WERI-Rb-1 (cell line): ENCODE measurements at places on chromosomes 13 and 19.
A peak's percentile ranks its signal among the peaks of the same experiment; 100 is the strongest.

GRCh38 chr13:44318161-44318560 lies 55.5 kb upstream of the SERP2 start:
- no peak for DNase-seq

GRCh38 chr19:23832717-23833327 lies 74.1 kb upstream of the ZNF681 start:
- DNase-seq: no peak

DNA sequence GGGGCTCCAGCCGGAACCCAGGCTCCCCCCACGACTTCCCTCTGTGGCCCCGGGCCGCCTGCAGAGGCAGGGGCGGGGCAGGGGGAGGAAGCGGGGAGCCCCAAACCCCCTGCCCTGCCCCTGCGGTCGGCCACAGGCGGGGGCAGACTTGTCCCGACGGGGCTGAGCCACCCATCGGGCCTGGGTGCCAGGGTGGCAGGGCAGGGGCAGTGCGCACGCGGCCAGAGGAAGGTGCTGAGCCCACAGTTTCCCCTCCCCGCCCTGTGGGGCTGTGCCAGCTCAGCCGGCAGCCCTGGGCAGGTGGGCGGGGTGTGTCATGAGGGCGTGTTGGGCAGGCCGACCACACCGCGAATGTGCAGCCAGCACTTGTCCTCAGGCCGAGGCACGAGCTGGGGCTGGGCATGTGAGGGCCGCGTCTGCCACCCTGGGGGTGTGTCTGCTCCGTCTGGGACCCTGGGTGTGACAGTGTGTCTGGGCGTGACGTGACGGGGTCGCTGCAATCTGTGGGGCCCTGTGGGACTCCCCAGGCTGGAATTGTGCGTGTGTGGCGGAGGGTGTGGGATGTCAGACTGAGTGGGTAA lies 17.7 kb downstream of the CCDC97 start:
- DNase-seq: no peak

- DNase-seq: no peak
Measured at GRCh38 chr13:105446197-105446596, 1089.3 kb downstream of the EFNB2 start.

GRCh38 chr19:31300422-31300821 lies 48.8 kb downstream of the TSHZ3 start:
- no peak for DNase-seq

DNA sequence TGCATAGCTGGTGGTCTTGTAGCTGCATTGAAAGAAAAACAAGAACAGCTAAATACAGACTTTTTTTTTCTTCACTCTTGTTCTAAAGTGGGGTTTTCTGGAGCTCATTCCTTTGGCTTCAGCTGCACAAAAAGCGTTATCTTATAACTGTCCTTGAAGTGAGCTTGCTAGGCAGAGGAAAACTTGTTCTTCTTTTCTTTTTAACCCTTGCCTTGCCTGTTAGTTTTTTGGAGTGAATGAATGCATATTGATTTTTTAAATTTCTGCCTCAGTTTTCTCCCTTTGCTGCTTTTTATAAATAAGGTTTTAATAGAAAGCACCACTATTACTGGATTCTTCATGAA lies 1.5 kb downstream of the ZNF765 start:
- no peak for DNase-seq

DNA sequence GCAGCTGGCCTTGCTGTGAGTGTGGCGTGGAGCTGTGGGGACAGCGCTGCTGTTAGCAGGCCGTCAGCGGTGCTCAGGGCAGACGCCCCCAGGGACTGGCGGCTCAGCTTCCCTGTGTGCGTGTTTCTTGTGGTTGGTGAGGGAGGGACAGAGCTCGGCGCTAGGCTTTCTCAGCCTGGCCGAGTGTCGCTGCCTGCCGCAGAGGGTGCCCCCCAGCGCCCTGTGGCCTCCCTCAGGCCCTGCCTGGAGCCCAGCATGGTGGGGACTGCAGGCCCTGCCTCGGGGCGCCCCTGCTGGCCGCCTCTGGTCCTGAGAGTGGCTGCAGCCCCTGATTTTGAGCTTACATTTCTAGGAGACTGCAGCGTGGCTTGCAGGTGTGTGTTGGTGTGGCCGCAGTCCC lies 35.5 kb downstream of the DOT1L start:
- DNase-seq: peak; percentile 26

DNA sequence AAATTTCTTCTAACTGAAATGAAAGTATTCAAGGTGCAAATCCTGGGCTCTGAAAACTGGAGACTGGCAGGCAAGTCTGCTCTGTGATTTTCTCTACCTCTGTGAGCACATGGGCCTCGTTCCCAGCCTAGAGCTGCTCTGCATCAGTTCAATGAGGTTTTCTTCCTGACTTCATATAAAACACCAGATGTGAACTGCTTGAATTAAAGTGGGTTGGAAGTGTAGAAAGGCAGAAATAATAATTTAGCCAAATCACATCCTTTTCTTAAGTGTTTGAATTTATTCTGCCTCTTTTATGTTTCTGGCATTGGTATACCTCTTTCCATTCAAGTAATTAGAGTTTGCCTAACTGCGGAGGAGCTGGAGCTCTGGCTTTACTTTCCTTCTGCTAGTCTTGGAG lies 540.8 kb downstream of the OLFM4 start:
- DNase-seq: no peak

DNA sequence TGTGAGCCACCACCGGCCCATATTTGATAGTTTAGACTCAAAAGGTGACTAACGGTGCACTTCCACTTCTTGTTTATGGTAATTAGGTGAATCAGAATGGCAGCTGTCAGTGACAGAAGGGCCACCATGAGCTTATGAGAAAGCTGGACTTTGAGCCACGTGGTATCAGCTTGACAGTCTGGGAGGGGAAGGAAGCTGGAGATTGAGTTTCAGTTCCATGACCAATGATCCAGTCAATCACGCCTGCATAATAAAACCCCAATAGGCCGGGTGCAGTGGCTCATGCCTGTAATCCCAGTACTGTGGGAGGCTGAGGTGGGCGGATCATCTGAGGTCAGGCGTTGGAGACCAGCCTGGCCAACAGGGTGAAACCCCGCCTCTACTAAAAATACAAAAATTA lies 8.2 kb downstream of the EID2B start:
- DNase-seq: peak; percentile 76

DNA sequence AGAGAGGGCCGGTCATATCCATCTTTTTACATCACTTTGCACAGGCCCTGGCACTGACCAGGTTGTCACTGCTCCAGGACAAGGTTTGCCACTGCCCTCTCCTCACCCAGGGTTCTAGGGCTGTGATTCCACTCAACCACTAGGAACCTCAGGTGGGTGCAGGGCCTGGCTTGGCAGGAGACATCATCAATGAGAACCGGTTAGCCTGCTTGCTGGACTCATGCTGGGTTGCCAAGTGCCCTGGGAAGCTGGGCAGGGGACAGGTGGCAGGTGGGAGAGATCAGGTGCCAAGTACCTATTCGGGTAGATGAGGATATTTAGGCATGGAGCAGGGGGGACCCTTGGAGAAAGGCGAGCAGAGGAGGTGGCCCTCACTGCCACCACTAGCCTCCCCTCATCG lies 4.2 kb upstream of the CERS4 start:
- DNase-seq: no peak

- no peak for DNase-seq
Measured at GRCh38 chr13:77310161-77310560, 16.7 kb downstream of the MYCBP2 start.

DNA sequence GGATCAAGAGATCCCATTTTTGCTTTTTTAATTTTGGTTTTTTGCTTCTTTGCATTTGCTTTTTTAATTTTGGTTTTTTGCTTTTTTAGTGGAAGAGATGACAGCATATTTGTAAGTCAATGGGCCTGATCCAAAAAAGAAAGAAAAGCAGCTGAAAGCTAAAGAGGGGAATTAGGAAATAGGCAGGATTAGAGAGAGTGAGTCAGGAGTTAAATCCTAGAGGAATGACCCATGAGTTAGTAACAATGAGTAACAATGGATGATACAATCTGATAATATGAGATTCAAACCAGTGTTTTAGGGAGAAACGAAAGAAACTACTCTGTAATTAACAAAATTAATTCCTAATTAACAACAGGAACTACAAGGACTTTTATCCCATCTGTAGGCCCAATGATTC lies 111.2 kb upstream of the SGCG start:
- DNase-seq: no peak

DNA sequence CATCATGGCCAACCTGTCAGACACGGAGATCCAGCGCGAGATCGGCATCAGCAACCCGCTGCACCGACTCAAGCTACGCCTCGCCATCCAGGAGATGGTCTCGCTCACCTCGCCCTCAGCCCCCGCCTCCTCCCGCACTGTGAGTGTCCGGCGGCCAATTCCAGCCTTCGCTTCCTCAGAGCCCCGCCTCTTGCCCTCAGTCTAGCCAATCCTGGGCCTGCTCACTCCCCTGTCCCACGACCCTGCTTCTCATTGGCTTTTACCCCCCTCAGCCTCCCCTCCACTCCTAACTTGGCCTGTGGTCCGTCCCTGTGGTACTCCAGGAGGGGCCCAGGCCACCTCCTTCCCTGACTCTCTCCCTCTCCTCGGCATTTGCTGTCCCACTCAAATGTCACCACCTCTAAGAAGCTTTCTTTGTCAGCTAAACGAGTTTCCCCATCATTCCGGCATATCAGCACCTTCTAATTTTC lies 12.3 kb downstream of the HRC start:
- DNase-seq: peak; percentile 45

- no peak for DNase-seq
Measured at GRCh38 chr19:30878495-30878894, 470.7 kb downstream of the TSHZ3 start.

DNA sequence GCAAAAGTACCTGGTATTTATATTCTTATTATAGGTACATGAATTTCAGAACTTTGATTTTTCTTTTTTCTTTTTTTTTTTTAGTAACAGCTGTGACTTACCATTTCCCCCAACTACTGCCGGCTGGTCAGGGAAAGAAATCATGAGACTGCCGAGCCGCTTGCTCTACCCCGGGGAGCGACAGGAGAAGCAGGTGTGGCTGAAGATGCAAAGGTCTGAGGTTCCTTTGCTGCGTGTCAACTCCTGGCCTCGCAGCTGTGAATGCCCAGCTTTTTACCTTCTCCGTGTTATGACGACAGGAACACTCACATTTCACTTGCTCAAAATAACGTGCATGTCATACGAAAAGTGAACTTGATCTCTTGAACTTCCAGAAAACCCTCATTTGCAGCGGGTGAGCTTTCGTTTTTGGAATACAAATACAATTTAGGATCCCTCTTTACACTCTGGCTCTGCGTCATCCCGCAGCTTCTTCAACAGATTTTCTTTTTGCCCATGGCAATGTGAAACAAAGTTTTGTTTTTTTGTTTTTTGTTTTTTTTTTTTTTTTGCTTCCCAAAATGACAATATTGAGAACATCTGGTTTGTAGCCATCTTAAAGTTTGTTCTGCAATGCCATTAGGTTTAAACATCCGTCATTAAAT lies 117.9 kb downstream of the EFNB2 start:
- DNase-seq: no peak

DNA sequence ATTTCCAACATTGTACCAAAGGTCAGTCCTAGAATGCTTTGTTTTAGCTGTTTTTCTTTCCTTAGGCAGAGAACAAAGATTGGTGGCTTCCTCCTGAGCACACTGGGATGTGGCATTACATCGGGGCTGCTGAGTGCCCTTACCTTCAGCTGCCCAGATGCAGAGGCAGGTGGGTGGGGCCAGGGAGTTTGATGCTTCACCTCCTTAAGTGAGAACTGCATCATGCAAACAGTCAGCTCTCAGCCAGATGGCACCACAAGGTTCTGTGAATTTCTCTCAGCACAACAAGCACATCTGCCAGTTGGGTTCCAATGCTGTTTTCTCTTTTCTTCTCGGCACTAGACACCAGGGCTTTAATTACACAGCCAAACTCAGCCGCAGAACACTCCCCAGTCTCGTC lies 87.4 kb upstream of the UBL3 start:
- no peak for DNase-seq

DNA sequence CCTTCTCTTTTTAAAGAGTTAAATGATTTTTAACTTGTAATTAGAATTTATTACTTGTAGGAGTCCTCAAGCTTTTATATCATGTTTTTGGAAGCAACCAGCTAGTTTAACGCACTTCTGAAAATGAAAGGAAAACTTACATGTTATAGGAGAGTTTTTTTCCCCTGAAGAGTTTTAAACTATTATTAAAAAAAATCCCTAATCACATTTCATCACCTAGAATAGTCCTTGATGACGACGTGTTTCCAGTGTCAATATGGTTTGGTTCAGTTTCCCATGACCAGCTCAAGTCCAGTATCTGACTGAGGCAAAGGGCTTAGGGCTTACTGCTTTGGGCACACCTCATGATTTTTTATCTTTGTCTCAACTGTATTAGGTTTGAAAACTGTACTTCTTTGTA lies 36.0 kb downstream of the URI1 start:
- no peak for DNase-seq

DNA sequence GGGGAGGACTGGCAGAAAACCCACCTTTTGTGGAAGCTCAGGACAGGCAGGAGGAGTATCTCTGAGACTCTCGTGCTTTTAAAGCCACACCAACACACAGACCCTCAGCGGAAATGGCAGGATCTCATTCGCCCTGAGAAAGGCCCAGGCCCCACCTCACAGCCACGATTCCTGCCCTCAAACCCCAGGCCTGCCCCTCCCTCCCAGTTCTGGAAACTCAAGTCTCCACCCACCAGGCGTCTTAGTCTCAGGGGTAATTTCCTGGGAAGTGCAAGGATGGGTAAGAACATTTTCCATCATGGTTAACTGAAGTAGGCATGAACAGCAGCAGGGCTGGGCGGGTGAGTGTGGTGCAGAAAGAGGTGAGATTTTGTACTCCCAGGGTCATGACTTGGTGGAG lies 8.0 kb upstream of the PDE4C start:
- peak; percentile 79 for DNase-seq

DNA sequence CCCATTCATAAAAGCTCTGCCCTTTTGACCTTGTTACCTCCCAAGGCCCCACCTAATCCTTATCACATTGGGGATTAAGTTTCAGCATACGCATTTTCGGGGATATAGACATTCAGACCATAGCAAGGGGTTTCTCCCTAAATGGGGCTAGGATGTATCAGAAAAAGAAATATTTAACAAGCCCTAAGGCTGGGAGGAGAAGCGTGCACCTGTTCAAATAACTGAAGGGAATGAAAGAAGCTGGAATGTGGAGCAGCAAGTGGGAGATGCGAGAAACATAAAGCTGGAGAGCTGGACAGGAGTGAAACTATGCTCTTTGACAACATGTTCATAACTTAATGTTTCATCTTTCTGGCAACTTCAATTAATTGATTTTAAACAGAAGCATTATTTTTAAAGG lies 811.8 kb upstream of the GPC6 start:
- DNase-seq: no peak

GRCh38 chr19:6062274-6062673 lies 48.0 kb downstream of the RFX2 start:
- DNase-seq: no peak

DNA sequence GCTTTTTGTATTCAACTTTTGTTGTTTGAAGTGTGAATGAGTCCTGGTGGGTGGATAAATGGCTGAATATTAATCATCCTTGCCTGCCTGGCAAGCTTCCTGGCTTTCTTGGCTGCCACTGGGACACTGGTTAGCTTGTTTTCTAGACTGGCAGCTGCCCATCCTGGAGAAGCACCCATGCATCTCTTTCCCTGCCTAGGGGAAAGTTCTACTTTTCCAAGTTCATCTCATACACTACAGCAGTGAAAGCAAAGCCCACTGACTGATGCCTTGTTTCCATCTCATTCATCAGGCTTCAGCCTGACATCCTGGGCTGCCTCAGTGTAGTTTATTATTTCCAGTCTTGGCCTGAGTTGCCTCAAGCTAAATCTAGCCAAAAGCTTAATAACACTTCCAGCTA lies 244.8 kb downstream of the PCDH20 start:
- DNase-seq: no peak

GRCh38 chr19:42132030-42132628 lies at the start of gene POU2F2:
Gene POU2F2, minus strand, starts transcription at chr19:42132446. Its CDS starts 35 bp downstream, at chr19:42132411.
- no peak for DNase-seq
